ENCODE measurements at places on chromosomes 12 and 14. TPM values are rescaled to one million over a fixed set of nuclear protein-coding genes. Genes with fewer than 3 reads are reported as not detected.

The HSP90AA1 gene
- 246 TPM for total RNA-seq

The SERPINA3 gene
- total RNA-seq = not detected

The DLGAP5 gene
- 12.8 TPM for total RNA-seq

The GALNT8 gene
- total RNA-seq = 31.6 TPM

The ITGB7 gene
- total RNA-seq = 0.56 TPM

DNA sequence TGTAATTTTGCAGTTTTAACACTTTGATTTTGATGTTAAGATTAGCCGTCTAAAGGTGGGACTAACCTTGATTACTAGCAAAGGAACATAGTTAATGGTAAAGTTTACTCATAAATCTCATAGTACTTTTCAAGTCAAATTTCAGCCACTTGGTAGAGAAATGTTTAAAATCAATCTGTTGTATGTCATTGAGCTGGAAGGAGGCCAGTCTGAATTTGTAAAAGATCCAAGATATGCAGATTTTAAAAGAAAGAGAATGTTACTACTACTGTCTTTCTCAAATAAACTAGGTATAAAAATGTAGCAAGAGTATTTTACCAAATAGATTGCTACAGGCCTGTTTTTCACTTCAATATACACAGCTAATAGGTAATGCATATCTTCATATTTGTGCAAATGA lies 600.8 kb upstream of the SEL1L start:
- DNase-seq = no peak
- no peak overlapping the region for H3K4me3 ChIP-seq
- H3K27me3 ChIP-seq = peaks cover 2% of the 10 kb centered on the region
- H3K36me3 ChIP-seq = peaks cover 3% of the 10 kb centered on the region
- H3K4me1 ChIP-seq = no peaks in the 10 kb centered on the region

GRCh38 chr12:57477710-57478681 lies 1.7 kb downstream of the ARHGAP9 start:
- peaks cover 61% of the 10 kb centered on the region for H3K4me1 ChIP-seq
- peaks cover 28% of the 10 kb centered on the region for H3K27me3 ChIP-seq
- H3K4me3 ChIP-seq = peak overlapping the region; percentile 91
- peaks cover 29% of the 10 kb centered on the region for H3K36me3 ChIP-seq

- no peak for DNase-seq
- H3K27me3 ChIP-seq = peaks cover 10% of the 10 kb centered on the region
- no peaks in the 10 kb centered on the region for H3K36me3 ChIP-seq
- peaks cover 9% of the 10 kb centered on the region for H3K4me1 ChIP-seq
- no peak overlapping the region for H3K27ac ChIP-seq
These were observed 11.8 kb upstream of the DUSP6 start for GRCh38 chr12:89364058-89364457.

DNA sequence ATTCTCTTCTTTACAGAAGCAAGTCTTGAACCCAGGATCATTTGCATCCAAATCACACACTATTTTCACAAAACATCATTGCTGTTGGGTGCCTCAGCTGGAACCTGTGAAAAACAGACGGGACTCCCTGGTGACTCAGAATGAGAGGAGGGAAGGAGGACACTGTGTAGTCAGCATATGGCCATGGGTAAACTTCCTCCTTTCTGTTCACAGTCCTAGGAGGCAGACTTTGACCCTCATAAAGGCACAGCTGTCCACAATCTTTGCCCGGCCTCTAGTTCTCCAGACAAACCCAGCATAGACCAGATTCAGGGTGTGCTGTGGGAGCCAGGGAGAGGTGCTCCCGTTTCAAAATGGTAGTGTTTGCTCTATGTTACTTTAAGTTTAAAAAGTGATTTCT lies 62.0 kb downstream of the DYRK2 start:
- H3K27me3 ChIP-seq = peaks cover 5% of the 10 kb centered on the region
- no peak overlapping the region for H3K27ac ChIP-seq
- no peak overlapping the region for H3K4me3 ChIP-seq
- H3K4me1 ChIP-seq = peaks cover 9% of the 10 kb centered on the region

DNA sequence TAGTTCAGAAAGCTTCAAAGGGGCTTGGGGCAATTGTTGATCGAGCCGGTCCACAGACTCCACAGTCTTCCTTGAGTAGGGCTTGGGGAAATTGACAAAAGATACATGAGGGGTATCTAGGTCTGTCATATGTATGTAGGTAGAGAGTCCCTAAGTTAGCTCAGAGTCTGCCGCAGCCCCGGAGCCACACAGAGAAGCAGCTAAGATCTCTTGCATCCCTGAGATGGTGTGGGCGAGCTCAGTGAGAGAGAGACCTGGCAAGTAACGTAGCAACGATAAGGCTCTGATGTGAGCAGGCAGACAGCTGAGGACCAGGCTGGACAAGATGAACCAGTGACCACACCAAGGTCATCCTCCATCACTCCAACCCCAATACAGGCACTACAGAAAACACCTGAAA lies 297.6 kb downstream of the TMEM132D start:
- H3K27me3 ChIP-seq = peaks cover 2% of the 10 kb centered on the region
- no peak overlapping the region for H3K4me3 ChIP-seq
- no peaks in the 10 kb centered on the region for H3K36me3 ChIP-seq
- DNase-seq = no peak
- H3K27ac ChIP-seq = no peak overlapping the region
- no peaks in the 10 kb centered on the region for H3K4me1 ChIP-seq

- H3K27ac ChIP-seq = peak overlapping the region; percentile 73
- no peak overlapping the region for H3K4me3 ChIP-seq
- H3K4me1 ChIP-seq = peaks cover 11% of the 10 kb centered on the region
- H3K27me3 ChIP-seq = no peaks in the 10 kb centered on the region
- DNase-seq = no peak
These were observed 59.9 kb downstream of the HCAR2 start for GRCh38 chr12:122643207-122643805.

DNA sequence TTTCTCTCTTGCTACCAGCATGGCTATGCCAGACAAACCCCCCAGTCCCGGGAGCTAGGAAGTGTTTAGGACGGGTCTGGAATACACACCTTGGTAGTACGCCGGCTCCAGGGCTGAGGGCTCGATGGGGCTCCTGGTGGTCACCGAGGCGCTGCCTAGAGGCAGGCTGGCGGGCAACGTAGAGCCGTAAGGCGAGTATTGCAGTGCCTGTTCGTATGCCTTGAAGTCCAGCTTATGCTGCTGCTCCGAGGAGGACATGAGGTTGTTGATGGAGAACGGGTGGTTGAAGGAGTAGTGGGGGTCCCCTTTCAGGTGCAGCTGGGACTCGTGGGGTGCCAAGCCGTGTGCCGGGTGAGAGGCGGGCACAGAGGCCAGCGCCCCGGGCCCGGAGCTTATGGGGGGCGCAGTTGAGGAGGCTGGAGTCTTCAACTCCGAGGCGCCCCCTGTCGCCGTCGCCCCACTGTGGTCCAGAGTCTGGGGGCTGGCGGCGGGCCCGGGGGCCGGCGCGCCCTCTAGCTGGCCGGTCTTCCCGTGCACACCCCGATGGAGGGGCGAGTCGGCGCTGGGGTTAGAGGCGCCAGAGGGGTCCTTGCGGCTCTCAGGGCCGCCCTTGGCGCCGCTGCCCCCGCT lies 3.6 kb downstream of the FOXA1 start:
- peaks cover 28% of the 10 kb centered on the region for H3K4me1 ChIP-seq
- H3K4me3 ChIP-seq = no peak overlapping the region
- DNase-seq = peak; percentile 50
- peaks cover 32% of the 10 kb centered on the region for H3K27me3 ChIP-seq
- H3K27ac ChIP-seq = peak overlapping the region; percentile 26
- H3K36me3 ChIP-seq = peaks cover 9% of the 10 kb centered on the region

- H3K4me3 ChIP-seq = no peak overlapping the region
- H3K36me3 ChIP-seq = peaks cover 3% of the 10 kb centered on the region
- no peak overlapping the region for H3K27ac ChIP-seq
- no peak for DNase-seq
- no peaks in the 10 kb centered on the region for H3K4me1 ChIP-seq
These were observed 427.1 kb upstream of the SEL1L start for GRCh38 chr14:81960781-81961180.

DNA sequence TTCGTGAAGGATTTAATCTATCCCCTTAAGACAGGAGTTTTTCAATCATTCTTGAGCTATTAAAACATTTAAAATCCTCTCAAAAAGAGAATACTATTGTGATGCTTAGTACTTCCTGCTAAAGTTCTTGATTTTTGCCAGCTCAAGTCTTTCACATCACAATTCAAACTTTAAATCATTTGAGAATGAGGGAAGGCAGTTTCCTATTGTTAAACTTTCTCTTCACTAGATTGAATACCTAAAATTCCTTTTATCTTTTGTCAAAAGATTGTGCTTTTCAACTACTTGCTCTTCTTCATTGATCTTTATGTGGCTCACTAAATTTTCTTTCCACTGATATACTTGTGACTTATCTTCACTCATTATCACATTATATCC lies 44.1 kb downstream of the ABCD2 start:
- H3K27me3 ChIP-seq = no peaks in the 10 kb centered on the region
- H3K4me3 ChIP-seq = no peak overlapping the region
- H3K27ac ChIP-seq = no peak overlapping the region
- no peaks in the 10 kb centered on the region for H3K4me1 ChIP-seq
- H3K36me3 ChIP-seq = no peaks in the 10 kb centered on the region

GRCh38 chr12:76449993-76450392 lies 101.8 kb upstream of the BBS10 start:
- no peaks in the 10 kb centered on the region for H3K27me3 ChIP-seq
- no peak overlapping the region for H3K27ac ChIP-seq
- H3K4me1 ChIP-seq = peaks cover 10% of the 10 kb centered on the region
- DNase-seq = no peak
- no peaks in the 10 kb centered on the region for H3K36me3 ChIP-seq
- no peak overlapping the region for H3K4me3 ChIP-seq

DNA sequence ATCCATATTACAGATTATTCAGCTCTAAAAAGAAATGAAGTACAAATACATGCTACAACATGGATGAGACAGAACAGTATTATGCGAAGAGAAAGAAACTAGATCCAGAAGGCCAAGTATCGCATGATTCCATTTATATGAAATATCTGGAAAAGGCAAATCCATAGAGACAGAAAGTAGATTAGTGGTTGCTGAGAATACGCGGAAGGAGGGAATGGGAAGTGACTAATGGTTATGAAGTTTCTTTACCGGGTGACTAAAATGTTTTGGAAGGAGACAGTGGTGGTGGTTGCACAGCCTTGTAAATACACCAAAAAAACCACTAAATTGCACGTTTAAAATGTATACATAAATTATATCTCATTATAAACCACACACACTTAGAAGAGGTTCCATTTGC lies 12.5 kb downstream of the PRDM4 start:
- H3K27ac ChIP-seq = no peak overlapping the region
- peaks cover 14% of the 10 kb centered on the region for H3K36me3 ChIP-seq
- no peaks in the 10 kb centered on the region for H3K27me3 ChIP-seq
- H3K4me3 ChIP-seq = no peak overlapping the region

DNA sequence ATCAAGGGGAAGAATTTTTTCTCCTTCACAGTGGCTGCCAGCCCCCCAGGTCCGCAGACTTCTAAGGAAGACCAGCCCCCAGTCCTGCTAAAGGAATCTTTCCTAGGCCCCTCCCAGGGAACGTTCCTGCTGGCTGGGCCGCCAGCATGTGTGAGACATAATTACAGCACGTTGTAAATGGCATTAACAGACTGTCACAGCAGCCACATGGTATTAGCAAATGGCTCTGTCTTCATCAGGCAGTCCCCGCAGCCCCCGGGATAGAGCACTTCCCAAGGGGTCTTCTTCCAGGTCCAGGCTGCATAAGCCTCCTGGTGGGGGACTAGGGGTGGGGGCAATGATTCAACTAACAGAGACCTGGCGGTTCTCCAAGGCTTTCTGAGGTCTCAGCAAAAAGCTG lies 34.9 kb upstream of the FAM222A start:
- no peak overlapping the region for H3K4me3 ChIP-seq
- peaks cover 7% of the 10 kb centered on the region for H3K27me3 ChIP-seq
- no peak for DNase-seq
- no peaks in the 10 kb centered on the region for H3K4me1 ChIP-seq
- H3K36me3 ChIP-seq = no peaks in the 10 kb centered on the region

DNA sequence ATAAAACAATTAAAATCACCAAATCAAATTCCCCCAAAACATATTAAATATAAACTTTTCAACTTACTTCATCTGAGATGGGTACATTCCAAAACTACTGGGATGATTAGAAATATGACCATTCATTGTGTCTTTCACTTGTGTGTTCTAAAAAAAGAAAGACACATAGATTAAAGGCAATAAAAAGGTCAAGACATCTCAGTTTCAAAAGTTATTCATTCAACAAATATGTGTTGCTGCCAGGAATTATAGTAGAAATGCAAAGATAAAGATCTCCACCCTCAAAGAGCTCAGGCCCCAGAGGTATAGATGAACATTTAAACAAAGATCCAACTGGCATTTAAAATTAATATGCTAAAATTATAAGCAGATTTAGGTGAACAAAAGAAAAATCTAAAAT lies 106.4 kb downstream of the EPS8 start:
- no peaks in the 10 kb centered on the region for H3K4me1 ChIP-seq
- no peak for DNase-seq
- no peaks in the 10 kb centered on the region for H3K27me3 ChIP-seq
- H3K4me3 ChIP-seq = no peak overlapping the region
- H3K27ac ChIP-seq = no peak overlapping the region

DNA sequence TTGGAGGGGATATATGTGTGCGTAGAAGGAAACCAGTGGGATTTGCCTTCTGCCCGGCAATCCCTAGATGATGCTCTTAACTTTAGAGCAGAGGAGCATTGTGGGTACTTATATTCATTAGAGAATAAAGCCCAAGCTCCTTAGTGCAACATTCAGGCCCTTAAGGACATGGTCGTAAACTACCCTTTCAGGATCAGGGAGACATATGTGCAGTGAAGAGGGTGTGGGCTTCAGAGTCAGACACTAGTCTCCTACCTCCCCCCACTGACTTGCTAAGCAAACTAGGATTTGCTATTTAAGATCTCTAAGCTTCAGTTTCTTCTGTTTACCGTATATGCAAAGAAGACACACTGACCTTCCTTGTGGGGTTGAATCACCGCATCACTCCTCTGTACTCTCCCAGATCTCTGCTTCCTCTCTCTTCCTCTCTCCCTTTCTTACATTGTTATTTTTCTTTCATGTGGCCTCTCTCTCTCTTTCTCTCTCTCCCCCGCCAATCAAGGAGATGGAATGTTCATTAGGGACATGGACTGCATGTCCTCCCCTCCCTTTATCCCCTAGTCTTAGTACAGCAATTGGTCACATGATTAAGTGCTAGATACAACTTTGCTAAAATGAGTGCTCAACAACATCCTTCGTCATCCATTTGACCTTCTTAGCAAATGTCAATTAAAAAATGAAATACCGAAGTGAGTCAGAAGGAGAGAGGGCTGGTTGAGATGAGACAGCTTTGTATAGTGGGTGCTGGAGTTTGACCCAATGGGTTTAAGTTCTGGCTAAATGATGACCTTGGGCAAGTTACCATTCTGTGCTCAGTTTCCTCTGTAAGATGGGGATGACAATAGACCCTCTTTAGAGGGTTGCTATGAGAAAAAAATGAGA lies 91.7 kb downstream of the TMX1 start:
- no peak overlapping the region for H3K4me3 ChIP-seq
- H3K27ac ChIP-seq = no peak overlapping the region
- no peaks in the 10 kb centered on the region for H3K27me3 ChIP-seq
- no peaks in the 10 kb centered on the region for H3K36me3 ChIP-seq
- H3K4me1 ChIP-seq = peaks cover 8% of the 10 kb centered on the region

DNA sequence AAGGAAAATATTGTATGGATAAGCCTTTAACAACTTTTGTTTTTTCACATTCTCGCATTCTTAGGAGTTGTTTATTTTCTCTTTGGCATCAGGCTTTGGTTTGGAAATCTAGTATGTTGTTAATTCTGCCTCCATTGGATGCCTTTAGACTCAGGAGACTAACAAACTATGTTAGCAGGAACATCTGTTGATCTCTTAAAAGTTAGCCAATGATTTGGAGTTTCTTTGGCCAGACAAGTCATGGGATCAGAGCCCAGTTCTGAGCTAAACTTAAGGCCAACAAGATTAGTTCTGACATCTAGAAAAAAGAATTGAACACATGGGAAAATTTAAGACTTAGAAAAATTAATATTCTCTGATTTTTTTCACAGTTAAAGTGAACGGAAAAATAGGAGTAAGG lies 35.3 kb upstream of the STRAP start:
- H3K27ac ChIP-seq = no peak overlapping the region
- H3K27me3 ChIP-seq = no peaks in the 10 kb centered on the region
- no peaks in the 10 kb centered on the region for H3K4me1 ChIP-seq
- DNase-seq = no peak
- no peaks in the 10 kb centered on the region for H3K36me3 ChIP-seq
